ENCODE measurements at places on chromosomes 1 and 21.

DNA sequence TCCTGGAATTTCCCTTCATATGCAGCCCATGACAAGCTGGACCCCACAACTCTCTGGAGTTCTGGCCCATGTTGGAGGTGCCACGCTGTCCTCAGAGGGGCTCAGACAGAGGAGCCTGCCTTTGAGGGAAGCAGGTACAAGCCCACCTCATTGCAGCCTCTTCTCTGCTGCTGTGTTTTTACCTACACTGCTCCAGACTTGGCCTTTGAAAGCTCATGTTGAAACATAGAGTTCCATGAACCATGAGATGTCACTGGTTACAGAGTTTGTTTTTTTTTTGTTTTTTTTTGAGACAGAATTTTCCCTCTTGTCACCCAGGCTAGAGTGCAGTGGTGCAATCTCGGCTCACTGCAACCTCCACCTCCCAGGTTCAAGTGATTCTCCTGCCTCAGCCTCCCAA lies 22.1 kb upstream of the ZBTB21 start:
- no peak for DNase-seq

- DNase-seq, result no peak
These were observed 22.4 kb downstream of the TRPM2 start for GRCh38 chr21:44375761-44376241.

GRCh38 chr1:67644566-67644965 lies 40.4 kb upstream of the GADD45A start:
- no peak for DNase-seq

GRCh38 chr1:172815740-172816139 lies 156.8 kb downstream of the FASLG start:
- no peak for DNase-seq

DNA sequence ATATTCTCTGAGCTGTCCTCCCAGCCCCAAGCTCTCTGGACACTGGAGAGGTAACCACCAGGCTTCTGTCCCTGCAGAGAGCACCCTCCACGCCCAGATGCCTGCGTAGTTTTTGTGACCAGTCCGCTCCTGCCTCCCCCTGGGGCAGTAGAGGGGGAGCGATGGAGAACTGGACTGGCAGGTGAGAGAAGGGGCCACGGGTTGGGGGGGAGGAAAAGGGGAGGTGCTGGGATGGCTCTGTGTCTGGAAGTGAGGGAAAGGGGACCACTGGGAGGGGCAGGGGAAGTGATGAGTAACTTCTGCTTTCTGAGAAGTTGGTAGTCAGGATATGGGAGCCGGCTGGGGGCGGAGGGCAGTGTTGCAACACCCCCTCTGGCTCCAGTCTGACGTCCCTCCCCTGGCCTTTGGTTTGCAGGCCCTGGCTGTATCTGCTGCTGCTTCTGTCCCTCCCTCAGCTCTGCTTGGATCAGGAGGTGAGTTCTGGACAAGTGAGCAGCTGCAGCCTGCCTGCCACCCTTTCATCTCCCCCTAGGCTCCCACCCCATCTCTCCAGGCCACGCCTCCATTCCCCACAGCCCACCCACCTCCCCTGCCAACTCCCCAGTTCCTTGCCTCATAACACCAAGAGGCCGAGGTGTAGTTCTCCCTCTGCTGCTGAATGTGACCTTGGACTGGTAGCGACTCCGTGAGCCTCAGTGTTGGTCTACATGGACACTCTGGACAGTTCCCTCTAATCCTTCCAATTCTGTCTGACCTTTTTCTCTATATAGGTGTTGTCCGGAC lies 3.1 kb downstream of the ADAMTSL4 start:
- DNase-seq, result no peak

DNA sequence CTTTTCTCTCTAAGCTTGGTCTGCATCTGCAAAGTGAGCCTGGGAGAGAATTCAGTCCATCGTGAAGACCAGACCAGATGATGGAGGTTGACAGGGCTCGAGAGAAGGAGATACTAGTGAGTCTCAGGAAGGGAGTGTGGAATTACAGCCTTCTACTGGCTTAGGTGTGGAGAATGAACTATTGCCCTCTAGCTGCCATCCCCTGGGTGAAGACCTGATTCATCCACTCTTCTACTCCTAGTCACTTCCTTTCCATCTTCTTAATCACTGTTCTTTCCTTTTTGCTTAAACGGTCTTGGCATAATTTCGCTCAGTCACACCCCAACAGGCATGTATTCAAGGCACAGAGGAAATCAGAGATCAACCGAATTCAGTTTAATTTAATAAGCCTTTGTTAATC lies 34.0 kb upstream of the HSD17B7 start:
- DNase-seq, result no peak

GRCh38 chr1:245797592-245798348 lies 643.0 kb downstream of the KIF26B start:
- DNase-seq, result no peak

- DNase-seq, result no peak
These were observed 425.3 kb downstream of the DUSP10 start for GRCh38 chr1:221316491-221317056.

GRCh38 chr21:19535356-19535755 lies 1131.8 kb upstream of the TMPRSS15 start:
- DNase-seq, result no peak

GRCh38 chr1:245056913-245057312 lies 97.9 kb upstream of the KIF26B start:
- no peak for DNase-seq

DNA sequence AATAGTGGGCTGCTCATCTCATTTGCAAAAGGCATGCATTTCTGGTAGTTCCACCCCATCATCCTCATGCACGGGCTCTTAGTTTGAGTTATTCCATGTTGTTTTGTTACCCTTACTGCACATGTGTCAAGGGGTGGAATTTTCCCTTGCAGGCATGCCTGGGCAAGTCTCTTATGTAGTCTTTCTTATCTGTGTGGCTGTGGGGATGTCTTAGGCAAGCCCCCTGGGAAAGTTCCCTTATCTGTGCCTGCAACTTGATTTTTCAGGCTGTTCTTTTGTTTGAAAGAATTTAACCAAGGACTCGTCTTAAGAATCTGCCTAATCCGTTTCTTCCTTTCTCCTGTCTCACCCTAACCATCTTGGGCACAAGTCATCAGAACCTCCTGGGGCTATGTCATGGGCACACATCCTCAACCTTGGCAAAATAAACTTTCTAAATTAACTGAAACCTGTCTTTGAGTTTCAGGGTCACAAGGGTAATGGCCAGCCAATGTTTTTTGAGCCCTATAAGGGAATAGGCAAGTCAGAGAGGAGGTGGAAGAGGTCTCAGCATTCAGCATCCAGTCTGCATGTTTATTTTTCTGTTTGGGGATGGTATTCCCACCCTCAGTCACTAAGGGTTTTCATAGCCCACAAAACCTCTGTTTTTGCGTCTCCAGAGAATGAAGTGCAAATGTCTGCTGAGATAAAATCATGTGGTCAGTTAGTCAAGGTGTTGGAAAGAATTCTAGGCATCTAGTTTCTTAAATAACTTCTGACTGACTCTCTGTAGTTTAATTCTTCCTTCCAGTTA lies 579.7 kb downstream of the PLA2G4A start:
- no peak for DNase-seq

DNA sequence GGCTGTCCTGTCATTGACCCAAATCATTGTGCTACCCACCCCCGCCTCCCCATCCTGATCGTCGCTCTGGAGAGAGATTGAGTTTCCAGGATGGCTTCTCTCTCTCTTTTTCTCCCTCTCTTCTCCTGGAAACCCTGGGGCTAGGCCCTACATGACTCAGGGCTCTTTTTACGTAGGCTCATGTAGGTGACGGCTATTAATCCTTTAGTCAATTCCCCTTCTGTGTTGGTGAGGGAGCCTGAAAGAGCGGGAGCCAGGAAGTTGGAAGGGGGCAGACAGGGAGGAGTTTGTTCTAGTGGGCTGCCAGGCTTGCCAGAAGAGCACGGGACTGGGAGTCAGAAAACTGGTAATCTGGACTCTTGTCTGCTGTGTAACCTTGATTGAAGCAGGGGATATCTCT lies 9.7 kb downstream of the ATP2B4 start:
- DNase-seq, result no peak

DNA sequence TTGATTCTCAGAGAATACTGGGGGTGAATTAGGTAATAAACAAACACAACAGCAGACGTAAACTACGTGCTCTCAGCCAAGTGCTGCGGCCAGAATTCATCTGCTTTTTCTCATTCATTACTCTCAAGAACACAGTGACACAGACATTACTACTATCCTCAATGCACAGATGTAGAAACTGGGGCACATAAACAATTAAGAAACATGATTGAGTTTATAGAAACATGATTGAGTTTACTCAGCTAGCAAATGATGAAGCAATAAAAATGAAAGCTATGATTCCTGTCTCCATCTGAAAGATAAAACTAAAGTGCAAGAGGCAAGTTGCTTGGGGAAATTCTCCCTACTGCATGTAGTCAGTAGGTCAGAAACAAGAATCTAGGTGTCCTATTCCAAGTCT lies 140.5 kb downstream of the IFI44 start:
- DNase-seq, result no peak

DNA sequence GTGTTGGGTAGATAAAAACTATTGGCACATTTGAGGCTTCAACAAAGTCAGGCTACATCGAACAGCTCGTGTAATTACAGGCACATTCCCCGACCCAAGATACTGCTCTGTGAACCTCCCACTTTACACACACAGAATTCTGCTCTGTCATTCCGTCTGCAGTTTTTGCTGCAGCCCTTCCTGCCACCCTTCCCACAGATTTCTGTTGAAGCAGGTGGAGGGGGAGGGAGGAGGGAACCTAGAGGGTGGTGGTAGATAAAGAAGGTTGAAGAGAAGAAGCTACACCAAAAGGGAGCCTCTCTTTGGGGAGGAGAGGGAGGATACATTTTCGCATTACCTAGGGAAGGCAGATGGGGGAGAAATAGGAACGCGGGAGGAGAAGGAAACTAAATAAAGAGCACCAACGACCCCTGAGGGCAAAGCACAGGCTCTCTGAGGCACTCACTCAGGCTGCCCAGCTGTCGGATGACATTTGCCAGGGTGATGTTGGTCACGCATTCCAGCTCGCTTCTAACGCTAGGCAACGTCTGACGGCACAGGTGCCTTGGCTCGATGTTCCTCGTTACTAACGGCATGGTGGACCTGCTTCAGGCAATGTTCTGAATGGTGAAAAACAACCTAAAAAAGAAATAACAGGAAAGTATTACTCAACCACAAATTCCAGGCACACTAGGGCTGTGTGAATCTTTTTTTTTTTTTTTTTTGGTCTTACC lies 36.0 kb downstream of the GPR3 start:
- peak; percentile 28 for DNase-seq

DNA sequence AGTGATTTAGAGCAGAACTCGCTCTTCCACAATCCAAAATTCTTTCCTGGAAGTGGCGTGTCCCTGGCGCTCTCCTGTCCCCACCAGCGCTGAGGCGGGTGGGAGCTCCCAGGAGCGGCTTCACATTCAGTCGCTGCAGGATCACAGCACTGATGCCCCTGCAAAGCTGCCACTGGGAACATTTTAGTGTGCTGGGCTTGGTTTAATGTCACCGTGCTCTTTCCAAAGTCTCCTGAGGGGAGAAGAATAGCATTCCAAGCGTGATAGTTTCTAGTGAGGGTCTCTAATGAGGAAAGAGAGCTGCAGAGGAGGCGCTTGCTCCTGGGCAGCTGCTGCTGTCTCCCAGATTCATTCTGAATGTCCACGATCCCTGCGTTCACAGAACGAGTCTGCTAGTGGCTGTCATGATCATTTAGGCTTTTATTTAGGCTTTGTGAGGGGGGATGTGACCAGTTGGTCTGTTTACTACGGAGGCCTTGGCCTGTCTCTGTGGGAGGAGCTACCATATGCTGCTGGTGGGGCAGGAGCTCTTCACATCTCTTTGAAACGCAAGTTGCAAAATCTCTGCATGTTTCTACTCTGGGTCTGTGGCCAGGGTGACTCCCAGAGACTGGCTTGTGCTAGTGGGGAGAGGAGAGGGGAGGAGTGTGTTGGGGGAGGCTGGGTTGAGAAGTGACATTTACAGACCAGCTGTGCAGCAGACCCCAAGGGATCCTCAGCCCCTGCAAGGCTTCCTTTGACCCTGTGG lies 23.4 kb downstream of the OLFML3 start:
- no peak for DNase-seq

DNA sequence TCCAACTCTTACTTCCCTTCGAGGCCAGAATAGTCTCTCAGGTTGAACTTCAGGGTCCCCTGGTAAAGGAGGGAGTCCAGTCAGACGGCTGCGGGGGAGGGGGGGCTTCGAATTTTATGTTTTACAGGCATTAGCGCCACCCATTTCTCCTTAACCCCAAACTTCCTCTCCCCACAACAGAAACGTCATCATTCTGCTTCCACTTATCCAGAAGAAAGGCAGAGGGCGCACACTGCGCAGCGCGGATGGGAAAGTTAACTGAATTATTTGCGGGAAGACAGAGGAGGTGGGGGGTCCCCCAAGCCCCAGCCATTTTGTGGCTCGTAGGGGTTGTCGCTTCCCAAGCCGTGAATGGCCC lies 529 bp upstream of the PRMT2 start:
- no peak for DNase-seq

DNA sequence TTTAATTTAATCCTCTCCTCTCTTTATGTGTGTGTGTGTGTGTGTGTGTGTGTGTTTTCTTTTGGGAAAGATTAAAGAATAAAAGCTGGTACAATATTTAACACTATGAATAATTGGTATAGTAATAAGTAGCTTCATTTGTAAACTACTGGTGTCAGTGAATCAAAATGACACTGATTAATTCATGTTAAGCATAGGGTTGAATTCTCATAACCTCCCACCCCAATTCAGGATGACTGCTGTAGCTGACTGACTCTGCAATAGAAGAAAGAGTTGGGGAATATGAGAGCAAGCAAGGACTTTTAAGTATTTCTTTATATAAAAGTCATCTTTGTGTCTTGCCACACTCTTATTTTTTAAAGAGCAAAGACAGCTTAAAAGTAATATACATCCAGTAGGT lies 13.1 kb downstream of the SLC30A7 start:
- DNase-seq, result no peak

DNA sequence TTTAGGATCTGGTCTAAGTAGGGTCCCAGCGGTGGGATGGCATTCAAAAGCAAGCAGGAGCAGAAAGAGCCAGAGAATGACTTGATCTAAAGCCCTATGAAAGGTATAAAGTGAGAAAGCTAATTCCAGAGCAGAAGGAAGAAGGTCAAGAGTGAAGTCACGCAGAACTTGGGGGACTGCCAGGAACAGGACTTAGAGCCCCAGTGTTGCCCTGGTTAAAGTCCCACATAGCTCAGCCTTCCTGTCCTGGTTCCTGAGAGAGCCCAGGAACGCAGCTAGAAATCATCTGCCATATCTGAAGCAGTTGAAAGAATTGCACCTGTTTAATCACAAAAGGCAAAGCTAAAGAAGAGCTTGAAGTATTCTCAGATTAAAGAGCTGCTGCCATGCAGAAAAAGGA lies 160.6 kb upstream of the ATP1B1 start:
- no peak for DNase-seq

- no peak for DNase-seq
These were observed 1053.4 kb upstream of the ADGRL4 start for GRCh38 chr1:80059940-80060339.

DNA sequence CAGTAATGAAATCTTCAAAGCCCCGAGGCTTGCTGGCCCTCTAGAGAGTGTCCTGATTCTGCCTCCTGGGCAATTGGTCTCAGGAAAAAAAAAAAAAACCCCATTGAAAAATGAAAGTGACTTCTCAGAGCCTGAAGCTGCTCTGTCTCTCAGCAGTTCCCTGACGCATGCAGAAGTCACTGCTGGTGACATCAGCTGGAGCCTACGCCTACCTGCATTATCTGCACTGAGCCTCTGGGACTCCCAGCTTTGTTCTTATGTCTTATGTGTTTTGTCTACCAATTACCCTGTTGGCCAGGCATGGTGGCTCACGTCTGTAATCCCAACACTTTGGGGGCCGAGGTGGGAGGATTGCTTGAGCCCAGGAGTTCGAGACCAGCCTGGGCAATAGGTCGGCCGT lies 10.1 kb upstream of the SLC25A33 start:
- no peak for DNase-seq
